ENCODE measurements at places on chromosomes 7 and 10. TPM values are rescaled to one million over a fixed set of nuclear protein-coding genes. Genes with fewer than 3 reads are reported as not detected.
A peak's percentile ranks its signal among the peaks of the same experiment; 100 is the strongest.

DNA sequence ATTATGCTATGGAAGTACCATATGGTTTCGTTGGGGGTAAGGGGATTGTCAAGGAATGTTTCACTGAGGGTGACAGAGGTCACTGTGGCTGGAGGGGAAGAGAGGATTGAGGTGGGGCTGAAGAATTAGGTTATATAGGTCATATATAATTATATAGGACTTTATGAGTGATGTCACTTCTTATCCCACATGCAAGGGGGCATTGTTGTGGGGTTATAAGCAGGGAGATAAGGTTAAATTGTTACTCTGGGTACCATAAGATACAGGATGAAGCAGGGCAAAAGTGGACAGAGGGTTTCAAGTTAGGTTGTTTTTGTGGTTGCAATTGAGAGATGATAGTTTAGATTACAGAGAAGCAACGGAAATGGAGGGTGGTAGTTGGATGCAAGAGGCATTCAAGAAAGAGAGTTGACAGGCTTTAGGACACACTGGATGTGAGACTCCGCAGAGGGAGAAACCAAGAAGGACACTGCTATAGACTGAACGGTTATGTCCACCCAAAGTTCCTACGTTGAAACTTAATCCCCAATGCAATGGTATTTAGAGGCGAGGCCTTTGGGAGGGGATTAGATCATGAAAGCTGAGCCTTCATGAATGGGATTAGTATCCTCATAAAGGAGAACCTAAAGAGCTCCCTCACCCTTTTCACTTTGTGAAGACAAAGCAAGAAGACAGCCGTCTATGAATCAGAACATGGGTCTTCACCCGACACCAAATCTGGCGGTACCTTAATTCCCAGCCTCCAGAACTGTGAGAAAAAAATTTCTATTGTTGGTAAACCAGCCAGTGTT, 7.0 kb upstream of the PRR15 start:
- DNase-seq: no peak

DNA sequence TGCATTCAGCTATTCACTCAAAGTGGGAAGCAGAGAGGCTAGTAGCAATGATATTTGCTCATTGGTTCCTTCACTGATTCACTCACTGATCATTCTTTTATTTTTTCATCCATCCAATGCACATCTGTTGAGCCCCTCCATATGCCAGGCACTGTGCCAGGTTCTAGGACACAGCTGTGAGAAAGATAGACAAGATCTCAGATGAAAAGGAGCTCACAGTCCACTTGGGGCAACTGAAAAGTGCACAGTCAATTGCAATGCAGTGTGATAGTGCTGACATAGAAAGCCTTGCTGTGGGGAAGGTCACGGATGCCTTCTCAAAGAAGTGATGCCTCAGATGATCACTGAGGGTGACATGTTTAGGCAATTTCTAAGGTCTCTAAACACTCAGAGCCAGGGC, 262.3 kb downstream of the PTEN start:
- DNase-seq: no peak

DNA sequence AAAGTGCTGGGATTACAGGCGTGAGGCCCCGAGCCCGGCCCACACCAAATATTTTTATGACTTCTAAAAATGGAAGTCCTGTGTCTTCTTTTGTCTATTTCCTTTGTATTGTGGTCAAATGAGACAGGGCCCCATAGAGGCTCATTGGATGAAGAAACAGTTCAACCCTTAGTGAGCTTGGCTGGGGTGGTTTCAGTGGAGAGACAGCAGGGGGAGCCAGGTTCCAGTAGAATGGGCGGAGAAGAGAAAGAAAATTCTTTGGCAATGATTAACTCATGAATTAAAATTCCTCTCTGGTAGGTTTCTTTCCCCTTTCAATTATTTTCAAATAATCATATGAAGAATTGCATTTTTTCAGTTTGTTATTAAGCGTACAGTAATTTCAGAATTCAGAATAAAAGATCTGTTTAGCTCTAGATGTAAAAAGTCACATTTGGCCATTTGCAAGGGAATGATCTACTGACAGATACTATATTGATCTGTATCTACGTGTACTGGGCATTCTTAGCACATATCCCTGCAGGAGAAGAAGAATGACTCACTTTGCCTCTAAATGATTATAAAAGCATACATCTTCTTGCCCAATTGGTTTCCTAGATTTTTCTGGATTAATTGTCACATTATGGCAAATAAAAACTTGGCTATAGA, 43.2 kb downstream of the PNLIPRP3 start:
- no peak for DNase-seq

TUBB8 gene
- total RNA-seq: 0.24 TPM

GRCh38 chr10:60236869-60237524, 152.7 kb downstream of the ANK3 start:
- DNase-seq: peak; percentile 31

DNA sequence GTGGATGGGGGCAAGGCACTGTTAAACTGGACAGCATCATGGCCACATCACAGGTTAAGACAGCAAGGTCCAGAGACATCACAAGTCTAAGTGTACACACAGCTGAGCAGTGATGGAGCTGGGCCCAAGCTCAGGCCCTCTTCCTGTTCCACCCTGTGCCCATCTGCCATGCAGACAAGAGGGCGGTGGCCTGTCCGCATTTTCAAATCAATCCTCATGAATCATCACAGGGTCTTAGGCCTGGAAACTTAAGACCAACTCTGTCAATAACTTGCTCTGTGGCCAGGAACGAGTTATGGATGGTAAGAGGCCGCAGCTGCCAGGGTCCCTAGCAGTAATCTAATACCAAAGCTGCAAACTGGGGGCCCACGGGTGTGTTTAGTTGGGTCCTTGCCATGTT, 3.2 kb downstream of the C10orf105 start:
- no peak for DNase-seq

C10orf88 gene
- total RNA-seq: 33.5 TPM

GRCh38 chr7:7318601-7319000, 136.3 kb downstream of the C1GALT1 start:
- DNase-seq: no peak

FGFBP3 gene
- 1.2 TPM for total RNA-seq

- DNase-seq: no peak
These were observed 11.2 kb downstream of the GPER1 start for GRCh38 chr7:1099154-1099542.

Data from umbilical cord (tissue), 2 donors.